IPS DF 6.9 (cell line): ENCODE measurements at places on chromosomes 2 and 18.

GRCh38 chr2:168432565-168433186 lies 23.4 kb upstream of the CERS6 start:
- no peak for DNase-seq

- no peak for DNase-seq
Measured at GRCh38 chr18:57443702-57444101, 8.5 kb downstream of the ONECUT2 start.

- no peak for DNase-seq
Measured at GRCh38 chr18:40148960-40149359, 1806.1 kb upstream of the PIK3C3 start.

GRCh38 chr18:55764386-55764785 lies 176.4 kb upstream of the TCF4 start:
- no peak for DNase-seq

DNA sequence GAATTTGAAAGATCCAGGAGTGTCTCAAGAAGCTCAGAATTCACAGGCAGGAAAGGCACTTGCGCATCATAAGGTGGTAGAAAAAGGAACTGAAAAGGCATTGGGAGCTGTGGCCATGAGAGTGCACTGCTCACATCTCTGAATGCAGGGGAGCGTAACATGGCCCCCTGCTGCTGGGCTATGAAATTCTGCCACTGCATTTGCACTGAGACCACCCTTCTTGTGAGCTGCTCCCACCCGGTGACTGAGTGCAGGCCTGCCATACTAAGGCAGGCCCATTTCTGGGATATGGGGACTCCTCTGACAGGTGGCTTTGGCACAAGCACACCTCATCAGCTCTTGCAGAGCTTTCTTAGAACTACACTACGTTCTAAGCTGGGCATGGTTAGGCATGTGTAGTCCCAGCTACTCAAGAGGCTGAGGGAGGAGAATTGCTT lies 25.3 kb upstream of the STARD7 start:
- DNase-seq, result no peak

DNA sequence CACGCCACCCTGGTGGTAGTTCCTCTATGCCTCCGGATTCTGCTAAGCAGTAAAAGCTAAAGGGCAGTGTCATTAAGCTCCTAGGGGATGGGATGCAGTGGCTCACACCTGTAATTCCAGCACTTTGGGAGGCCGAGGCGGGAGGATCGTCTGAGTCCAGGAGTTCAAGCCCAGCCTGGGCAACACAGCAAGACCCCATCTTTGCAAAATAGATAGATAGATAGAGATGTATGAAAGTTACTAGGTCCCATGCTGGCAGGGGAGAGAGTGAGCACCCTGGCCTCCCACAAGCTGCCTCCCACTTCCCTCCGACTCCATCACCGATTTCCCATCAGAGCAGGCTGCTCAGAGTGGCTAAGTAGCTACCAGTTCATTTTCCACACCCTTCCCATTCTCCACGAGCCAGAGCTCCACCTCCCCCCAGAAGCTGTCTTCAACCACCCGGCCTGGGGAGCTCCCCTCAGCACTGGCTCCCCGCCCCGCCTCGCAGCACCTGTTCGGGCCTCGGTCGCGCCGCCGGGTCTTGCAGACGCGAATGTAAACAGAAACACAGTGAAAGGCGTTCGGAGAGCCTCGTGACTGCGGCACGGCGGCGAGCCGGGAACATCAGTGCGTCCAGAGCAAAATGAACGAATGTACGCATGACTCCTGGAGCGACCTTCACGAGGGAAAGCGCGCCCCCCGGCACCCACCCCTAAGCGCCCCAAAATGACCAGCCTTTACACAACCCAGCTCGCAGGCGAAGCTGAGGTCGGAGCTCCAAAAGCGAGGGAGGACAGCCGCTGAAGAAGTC lies 598 bp upstream of the CEP68 start:
- DNase-seq, result no peak

GRCh38 chr2:171307560-171307959 lies 126.2 kb downstream of the METTL8 start:
- DNase-seq, result no peak

DNA sequence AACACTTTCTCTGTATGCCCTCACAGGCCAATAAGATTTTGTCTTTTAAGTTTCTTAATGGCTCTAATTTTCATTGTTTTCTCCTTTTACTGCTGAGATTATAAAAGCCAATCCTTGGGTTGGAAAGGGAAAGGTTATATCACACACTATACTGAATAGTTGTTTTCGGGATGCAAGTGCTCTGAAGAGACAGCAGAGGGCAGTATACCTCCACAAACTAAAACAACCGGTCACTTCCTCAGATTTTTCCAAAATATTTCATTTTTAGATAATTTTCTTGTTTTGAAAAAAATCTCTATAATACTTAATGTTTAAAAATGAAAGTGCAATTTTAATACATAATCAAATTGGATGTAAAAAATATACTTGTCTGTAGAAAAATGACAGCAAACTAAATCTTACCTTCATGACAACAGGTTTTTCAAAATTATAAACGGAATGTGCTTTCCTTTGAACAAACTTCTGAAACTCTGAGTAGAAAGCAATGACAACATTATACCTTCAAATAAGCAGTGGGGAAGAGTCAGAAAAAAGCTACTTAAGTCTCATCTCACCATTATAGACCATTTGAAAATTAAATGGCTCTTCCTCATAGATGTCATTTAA lies 82.7 kb downstream of the ORC4 start:
- DNase-seq, result no peak

GRCh38 chr2:180057706-180058412 lies 50.8 kb upstream of the CWC22 start:
- DNase-seq, result no peak

GRCh38 chr2:181984060-181984459 lies 1.6 kb upstream of the PPP1R1C start:
- DNase-seq, result no peak

DNA sequence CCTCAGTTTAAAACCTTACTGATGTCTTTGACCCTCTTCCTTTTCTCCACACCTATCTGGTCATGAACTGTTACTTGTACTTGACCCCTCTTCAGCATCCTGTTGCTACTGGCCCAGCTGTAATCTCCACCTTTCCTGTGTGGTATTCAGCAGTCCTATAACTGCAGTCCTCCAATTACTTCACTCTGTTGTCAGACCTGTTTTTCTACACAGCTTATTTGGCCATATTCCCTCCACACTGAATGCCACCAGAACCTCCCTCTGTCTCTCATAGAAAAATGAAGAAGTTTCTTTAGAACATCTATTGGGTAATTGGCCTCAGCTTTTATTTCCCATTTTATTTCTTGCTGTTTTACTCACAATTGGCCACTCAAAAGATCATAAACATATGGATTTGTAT lies 155.4 kb downstream of the ASXL3 start:
- no peak for DNase-seq

DNA sequence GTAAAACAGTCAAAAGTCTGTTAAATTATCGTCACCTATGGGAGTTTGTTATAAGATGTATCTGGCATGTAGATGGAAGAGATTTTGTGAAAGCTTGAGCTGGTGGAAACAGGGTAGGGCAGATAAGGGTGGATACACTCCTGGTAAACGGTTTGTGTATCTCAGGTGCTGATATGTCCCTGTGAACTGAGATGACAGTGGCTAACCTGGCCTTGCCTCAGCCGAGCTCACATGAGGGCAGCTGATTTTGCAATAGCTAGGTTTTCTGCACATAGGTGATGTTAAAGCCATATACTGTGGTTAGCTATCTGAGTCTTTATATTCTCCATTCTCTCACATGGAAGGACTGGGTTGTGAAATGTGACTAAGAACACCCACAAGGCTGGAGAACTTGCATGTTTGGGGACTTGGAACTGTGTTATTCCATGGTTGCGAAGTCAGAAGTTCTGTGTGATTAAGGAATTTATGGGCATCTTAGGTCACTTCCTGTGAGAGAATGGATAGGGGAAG lies 205.1 kb downstream of the TPGS2 start:
- DNase-seq, result no peak

DNA sequence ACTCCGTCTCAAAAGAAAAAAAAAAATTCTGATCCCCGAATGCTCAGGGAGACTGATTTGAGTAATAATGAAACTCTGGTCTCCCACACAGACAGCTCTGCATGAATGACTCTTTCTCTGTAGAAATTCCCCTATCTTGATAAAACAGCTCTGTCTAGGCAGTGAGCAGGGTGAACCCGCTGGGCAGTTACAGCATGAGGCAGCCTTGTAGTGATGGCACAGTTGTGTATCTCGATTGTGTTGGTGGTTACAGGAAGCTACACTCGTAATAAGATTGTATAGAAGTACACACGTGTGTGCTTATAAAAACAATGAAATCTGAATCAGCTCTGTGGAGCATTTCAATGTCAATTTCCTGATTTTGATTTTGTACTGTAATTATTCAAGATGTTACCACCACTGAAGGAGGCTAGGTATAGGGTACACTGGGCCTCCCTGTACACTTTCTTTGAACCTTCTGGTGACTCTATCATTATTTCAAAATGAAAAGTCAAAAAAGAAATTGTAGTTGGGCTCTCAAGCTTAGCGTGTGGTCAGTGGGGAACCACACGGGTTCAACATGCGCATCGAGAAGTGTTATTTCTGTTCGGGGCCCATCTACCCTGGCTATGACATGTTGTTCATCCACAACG lies 34.9 kb upstream of the ATP8B1 start:
- DNase-seq, result no peak

GRCh38 chr2:42092084-42092996 lies 44.5 kb downstream of the PKDCC start:
- no peak for DNase-seq

- DNase-seq, result no peak
Measured at GRCh38 chr2:29811378-29811777, 110.0 kb downstream of the ALK start.

DNA sequence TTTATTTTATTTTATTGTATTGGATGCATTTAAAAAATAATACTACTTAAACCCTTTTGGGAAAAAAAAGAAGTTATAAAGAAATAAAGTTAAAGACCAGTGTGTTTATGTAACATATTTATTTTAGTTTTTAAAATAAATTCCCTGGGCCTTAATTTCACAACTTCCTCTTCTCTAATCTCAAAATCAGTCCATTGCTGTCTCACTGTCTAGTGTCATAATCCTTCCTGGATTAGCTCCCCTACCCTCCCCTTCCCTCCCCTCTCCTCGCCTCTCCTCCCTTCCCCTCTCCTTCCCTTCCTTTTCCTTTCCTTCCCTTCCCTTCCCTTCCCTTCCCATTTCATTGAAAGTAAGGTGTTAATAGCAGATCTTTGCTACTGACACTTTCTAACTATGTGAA lies 40.3 kb upstream of the ZEB2 start:
- DNase-seq, result no peak

DNA sequence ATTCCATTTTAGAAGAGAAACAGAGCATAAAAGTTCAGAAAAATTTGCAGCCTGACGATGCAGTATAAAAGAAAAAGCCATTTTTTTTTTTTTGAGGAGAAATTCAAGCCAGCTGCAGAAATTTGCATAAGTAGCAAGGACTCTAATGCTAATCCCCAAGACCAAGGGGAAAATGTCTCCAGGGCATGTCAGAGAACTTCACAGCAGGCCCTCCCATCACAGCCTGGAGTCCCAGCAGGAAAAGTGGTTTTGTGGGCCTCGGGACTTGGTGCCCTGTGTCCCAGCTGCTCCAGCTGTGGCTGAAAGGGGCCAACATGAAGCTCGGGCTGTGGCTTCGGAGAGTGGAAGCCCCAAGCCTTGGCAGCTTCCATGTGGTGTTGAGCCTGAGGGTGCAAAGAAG lies 325.3 kb upstream of the HNMT start:
- DNase-seq, result no peak

GRCh38 chr2:11784747-11785610 lies 38.5 kb downstream of the LPIN1 start:
- peak; percentile 35 for DNase-seq

GRCh38 chr18:28045176-28045810 lies 131.6 kb downstream of the CDH2 start:
- no peak for DNase-seq

- DNase-seq, result no peak
Measured at GRCh38 chr2:5546181-5546580, 146.0 kb upstream of the SOX11 start.

DNA sequence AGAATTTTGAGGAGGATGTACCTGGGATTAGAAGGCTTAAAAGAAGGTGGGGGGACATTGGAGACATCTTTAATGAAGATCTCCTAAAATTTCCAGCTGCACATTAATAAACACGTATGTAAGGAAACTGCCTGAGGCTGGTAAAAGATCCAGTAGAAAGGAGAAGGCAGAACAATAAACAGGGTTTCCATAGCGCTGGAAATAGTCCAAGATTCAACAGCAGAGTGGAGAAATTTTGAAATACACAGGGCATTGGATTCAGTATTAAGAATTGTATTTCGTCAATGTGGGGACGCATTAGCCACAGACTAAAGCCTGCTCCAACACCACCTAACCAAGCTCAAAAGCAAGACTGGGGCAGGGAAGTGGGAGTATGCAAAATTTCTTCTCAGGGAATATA lies 606.9 kb upstream of the NRXN1 start:
- no peak for DNase-seq

DNA sequence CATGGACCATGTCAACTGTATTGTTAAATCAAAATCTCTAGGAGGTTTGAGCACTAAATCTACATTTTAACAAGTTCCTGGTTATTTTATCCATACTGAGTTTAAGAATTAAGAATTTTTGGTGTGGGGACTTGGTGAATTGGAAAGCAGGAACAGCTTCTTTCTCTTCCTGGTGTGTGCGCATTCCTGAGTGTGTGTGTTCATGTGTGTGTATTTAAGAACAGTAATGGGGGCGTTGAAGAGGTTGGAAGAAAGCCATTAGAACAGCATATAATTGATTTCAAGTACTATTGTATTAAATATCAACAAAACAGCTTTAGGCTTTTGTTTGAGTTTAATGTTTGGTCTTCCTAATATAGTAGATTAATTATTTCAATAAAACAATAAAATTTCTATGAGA lies 801.3 kb upstream of the ID2 start:
- DNase-seq, result no peak

DNA sequence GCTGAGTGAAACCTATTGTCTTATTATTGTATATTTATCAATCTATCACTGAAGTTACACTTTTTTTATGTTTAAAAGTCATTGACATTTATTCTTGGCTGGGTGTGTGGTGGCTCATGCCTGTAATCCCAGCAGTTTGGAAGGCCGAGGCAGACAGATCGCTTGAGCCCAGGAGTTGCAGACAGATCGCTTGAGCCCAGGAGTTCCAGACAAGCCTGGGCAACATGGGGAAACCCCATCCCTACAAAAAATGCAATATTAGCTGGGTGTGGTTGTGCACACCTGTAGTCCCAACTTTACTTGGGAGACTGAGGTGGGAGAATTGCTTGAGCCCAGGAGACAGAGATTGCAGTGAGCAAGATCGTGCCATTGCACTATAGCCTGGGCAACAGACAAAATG lies 97.8 kb downstream of the EPC2 start:
- DNase-seq, result no peak

DNA sequence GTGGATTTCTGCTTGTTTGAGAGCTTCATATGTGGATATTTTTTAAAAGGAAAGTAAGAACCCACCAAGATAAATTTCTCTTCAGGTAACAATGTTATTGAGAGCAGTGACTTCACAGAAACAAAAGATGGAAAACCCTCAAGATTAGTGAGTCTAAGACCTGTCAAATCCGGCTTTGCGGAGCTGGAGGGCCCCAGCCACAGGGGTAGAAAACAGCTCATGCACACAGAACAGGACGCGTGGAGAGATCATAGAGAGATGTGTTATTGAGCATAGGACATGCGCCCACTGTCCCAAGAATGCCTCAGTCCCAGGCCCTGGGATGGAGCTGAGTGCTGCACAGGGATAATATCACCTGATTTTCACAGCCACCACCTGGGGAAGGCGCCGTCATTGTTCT lies 21.3 kb downstream of the EDAR start:
- no peak for DNase-seq
